Activated T-cell treated with anti-CD3 and anti-CD28 coated beads for 4 hours (primary cell): ENCODE measurements at places on chromosomes 3 and 15.

- DNase-seq = no peak
These were observed 1042.9 kb downstream of the ROBO1 start for GRCh38 chr3:78724859-78725258.

- DNase-seq = no peak
These were observed 220.8 kb upstream of the ATP10A start for GRCh38 chr15:26083896-26084295.

- no peak for DNase-seq
These were observed 84.9 kb downstream of the SEMA6D start for GRCh38 chr15:47802216-47802615.

DNA sequence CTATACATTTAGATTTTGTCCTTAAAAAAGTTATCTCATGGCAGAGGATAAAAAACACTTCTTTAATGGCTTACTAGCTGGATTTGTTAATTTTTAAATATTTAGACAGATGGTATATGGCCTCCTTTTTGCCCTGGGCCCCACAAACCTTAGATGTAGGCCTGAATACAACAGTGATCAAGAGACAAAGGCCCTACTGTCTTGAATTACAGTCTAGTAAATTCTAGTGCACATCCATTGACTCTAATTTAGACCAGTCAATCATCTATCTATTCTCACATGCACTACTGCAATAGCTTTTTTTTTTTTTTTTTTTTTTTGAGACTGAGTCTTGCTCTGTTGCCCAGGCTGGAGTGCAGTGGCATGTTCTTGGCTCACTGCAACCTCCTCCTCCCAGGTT is 452.8 kb downstream of the FHIT start:
- DNase-seq = no peak

DNA sequence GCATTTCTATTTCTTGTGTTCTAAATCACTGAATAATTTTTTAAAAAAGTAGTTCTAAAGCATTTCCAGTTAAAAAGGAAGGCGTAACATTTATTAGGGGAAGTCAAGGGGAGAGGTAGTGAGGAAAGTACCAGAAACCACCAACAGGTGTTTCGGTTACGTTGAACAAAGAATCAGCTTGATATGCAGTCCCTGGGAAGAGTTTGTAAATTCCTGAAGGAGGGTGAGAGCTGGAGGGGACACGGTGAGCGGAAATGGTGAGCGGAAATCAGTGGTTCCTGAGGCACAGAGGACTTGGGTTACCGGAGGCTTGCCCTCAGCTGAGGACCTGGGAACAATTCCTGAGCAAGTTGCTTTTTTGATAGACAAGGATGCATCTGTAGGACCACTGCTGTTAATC is 17.8 kb downstream of the MAP2K1 start:
- DNase-seq = no peak

DNA sequence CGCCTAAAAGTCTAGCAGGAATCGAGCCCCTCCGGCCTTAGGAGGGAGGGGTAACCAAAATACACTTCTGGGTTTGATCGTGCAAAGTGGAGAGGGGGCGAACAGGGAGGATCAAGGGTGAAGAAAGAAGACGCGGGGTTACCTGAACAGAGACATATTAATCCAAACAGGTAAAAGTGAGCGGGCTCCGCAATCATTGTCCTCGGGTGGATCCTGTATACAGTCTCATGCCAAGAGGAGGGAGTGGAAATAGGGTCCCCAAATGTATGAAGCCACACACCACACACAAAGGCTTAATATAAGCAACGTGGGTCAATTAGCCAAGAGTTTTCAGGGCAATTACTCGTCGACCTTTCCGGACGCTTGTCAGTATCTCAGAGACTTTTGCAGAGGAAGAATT is 749.5 kb downstream of the ROBO1 start:
- no peak for DNase-seq

- no peak for DNase-seq
These were observed 33.9 kb downstream of the OXNAD1 start for GRCh38 chr3:16298891-16299290.

- no peak for DNase-seq
These were observed 174.0 kb upstream of the PRICKLE2 start for GRCh38 chr3:64399205-64399800.

- no peak for DNase-seq
These were observed 279.1 kb upstream of the THRB start for GRCh38 chr3:24773798-24774197.

DNA sequence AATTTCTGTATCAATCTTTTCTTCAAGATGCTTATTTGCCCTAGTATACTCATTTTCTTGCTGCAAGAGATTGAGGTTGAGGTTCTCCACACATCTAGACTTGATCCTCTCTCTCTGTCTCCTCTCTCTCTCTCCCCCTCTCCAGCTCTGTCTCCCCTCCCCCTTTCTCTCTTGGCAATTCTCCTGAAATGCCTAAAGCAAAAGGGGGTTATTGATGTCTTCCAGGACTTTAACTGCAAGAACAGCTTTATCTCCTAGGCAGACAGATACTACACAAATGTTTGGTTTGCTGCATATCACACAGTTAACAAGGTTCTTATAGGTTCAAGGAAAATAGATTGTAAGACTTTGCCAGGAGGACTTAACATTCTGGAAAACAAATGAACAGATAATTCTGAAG is 52.1 kb downstream of the TMEM212 start:
- no peak for DNase-seq

DNA sequence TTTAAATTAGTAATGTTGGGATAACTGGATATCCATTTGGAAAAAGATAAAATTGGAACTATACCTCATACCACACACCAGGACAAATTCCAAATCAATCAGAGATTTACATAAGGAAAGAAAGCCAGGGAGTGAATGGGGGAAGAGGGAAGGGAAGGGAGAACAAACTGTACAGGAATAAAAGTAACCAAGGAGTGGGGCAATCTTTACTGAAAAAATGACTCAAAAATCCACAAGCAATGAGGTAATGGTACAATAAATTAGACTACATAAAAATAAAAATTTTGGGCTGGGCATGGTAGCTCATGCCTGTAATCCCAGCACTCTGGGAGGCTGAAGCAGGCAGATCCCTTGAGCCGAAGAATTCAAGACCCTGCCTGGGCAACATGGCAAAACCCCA is 82.6 kb downstream of the MLH1 start:
- DNase-seq = no peak

DNA sequence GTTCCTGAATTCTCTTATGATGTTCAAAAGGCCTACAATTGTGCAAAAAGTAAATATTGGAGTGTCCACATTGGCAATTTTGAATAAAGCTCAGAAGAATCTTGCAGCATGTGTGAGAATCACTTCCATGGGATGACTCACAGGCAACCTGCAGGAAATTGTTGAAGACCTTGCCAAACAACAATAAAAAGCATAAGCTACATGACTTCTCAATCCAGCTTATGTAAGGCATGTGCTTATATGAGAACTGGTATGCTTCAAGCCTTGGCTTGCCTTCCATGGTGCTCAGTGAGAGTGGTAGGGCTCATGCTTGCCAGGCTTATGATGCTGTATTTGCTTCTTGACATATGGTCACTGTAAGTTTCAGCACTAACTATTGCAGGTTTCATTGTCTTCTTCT is 18.4 kb upstream of the BCHE start:
- no peak for DNase-seq
